Right ventricle myocardium superior (tissue), 1 donor: ENCODE measurements at places on chromosomes 16 and 17. TPM values are rescaled to one million over a fixed set of nuclear protein-coding genes. Genes with fewer than 3 reads are reported as not detected.
A peak's percentile ranks its signal among the peaks of the same experiment; 100 is the strongest.

The CACNG3 gene
- not detected for total RNA-seq

- DNase-seq = no peak
Measured at GRCh38 chr17:48282303-48282702, 147.7 kb downstream of the SKAP1 start.

The HOXB8 gene
- total RNA-seq = not detected

- DNase-seq = no peak
Measured at GRCh38 chr16:78952630-78953029, 647.9 kb downstream of the MAF start.

GRCh38 chr17:77186141-77186604 is 45.4 kb downstream of the SEC14L1 start:
- DNase-seq = no peak

The MPV17L gene
- 6.1 TPM for total RNA-seq

GRCh38 chr16:17258848-17259713 is 211.7 kb downstream of the XYLT1 start:
- DNase-seq = no peak

DNA sequence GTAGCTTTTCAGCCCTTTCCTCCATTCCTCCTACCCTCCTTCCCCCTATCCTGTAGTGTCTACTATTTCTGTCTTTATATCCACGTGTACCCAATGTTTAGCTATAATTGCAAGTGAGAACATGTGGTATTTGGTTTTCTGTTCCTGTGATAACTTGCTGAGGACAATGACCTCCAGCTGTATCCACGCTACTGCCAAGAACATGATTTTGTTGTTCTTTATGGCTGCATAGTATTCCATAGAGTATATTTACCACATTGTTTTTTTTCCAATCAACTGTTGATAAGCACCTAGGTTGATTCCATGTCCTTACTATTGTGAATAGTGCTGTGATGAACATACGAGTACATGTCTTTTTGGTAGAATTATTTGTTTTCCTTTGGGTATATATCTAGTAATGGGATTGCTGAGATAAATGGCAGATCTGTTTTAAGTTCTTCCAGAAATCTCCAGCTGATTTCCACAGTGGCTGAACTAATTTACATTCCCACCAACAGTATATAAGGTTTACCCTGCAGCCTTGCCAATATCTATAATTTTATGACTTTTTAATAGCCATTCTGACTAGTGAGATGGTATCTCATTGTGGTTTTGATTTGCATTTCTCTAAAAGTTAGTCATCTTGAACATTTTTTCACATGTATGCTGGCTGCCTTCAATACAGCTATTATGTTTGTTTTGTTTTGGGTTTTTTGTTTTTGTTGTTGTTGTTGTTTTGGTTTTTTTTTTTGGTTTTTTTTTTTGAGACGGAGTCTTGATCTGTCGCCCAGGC is 10.9 kb upstream of the COPRS start:
- no peak for DNase-seq

The PLEKHG4 gene
- total RNA-seq = 0.89 TPM

The DGKE gene
- total RNA-seq = 3.0 TPM

DNA sequence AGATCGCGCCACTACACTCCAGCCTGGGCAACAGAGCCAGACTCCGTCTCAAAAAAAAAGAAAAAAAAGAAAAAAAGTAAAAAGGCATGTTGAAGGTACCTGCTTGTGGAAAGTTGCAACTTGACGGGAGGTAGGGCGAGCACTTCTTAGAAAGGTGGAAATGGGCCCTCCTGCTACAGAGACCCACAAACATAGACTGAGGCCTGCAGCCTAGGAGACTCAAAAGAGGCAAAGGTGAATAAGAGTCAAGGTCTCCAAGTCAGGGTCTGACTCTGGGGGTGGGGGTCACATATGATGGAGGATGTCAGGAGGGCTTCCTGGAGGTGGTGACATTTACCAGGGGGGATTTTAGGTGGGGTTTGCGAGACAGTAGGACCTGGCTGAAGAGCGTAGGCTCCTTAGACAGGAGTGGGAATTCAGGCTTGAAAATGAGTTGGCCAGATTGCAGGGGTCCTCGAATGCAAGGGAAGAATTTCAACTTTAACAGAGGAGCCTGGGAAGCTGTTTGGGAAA is 303.0 kb downstream of the SEC14L1 start:
- no peak for DNase-seq

- DNase-seq = no peak
Measured at GRCh38 chr16:22788193-22788530, 25.8 kb upstream of the HS3ST2 start.

- peak; percentile 46 for DNase-seq
Measured at GRCh38 chr16:71626018-71626857, at the start of gene MARVELD3. TSS of gene MARVELD3 (plus strand) at chr16:71626184. CDS start at chr16:71626230, 46 bp downstream.

GRCh38 chr17:69602972-69603371 is 188.5 kb downstream of the MAP2K6 start:
- DNase-seq = no peak

The ERBB2 gene
- total RNA-seq = 64.2 TPM

DNA sequence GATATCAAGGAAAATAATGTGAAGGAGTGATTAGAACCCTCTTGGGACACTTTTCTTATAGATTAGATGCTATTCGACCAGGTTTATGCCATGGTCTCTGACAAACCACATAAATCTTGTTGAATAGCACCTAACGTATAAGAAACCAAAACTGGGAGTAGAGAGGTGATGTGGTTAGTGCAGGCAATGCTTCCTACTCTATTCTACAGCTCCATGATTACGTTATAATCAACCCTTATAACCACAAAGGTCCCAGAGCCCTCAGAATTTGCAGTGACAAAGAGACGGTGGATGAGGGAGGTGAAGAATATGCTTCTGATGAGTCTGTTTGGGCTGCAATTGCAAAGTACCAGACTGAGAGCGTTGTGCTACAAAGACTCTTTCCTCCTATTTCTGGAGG is 78.4 kb downstream of the ARHGAP44 start:
- no peak for DNase-seq
